Stimulated activated naive CD4-positive, alpha-beta T cell (primary cell): ENCODE measurements at places on chromosomes 12 and 14.
A peak's percentile ranks its signal among the peaks of the same experiment; 100 is the strongest.

DNA sequence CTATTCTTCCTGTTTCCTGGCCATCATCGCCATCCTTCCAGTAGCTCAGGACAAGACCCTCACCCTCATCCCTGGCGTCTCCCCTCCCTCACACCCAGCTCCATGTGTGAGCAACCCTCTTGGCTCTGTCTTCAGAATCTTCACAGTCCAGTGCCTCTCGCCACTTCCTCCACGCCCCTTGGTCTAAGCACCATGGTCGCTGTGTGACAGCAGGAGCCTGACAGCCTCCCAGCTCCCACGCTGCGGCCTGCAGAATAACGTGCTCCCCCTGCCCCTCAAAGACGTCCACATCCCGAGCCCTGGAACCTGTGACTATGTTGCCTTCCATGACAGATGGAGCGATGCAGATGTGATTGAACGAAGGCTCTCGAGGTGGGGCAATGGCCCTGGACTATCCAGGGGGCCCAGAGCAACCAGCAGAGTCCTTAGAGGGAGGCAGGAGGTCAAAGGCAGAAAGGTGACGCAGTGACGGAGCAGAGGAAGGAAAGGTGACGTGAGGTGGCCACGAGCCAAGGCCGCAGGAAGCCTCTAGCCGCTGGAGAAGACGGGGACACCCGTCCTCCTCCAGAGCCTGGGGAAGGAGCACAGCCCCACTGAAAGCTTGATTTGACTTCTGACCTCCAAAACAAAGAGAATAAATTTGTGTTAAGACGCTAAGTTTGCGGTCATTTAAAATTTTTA, 139.8 kb downstream of the CALM1 start:
- DNase-seq = no peak

DNA sequence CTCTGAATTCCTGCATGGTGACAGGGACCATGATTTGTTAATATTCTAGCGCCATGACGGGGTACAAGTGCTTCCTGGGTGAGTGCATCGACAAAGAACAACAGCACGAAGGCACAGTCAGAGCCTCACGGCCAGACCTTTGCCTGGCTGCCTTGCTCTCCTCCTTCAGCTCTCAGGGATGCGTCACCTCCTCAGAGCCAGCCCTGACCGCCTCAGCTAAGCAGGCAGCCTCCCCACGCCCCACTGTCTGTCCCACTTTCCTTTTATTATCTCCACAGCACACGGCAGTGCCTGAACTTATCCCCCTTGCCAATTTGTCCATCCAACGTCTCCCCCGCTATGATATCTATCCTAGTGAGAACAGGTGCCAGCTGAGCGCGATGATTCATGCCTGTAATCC, 16.5 kb upstream of the FZD10 start:
- DNase-seq = no peak

DNA sequence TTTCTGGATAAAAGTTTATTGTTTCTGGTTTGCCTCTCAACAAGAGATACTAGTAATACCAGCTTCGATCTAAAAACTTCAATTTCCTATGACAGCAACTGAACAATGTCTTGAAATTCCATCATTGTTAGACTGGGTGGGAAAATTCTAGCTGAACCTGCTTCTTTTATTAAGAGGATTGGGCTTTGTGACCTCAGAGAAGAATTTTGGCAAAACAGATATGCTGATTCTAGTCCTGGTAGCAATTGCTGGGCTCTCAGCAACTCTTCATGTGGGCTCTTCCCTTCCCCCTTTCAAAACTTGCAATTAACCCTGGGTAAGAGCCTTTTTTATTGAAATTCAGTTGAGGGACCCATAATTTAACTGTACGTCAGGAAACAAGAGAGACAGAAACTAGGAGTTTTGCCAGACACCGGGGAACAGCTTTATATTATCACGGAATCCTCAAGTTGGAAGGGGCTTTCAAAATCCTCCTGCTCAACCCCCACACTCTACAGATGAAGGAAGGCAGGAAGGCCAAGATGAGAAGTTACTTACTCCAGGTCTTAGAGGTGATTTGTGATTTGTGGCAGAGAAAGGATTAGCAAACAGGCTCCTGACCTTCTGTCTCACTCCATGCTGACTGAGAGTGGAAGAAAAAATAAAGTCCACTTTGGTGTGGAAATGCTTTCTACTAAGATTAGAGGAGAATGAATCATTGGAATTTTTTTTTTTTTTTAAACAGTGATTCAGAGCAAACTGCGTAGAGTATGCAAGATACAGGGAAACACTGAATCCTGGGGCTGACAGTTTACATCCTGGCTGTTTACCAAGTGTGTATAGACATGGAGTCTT, 239.0 kb upstream of the ATP2B1 start:
- DNase-seq = no peak

- peak; percentile 7 for DNase-seq
Observed at GRCh38 chr12:50589650-50590435, 85.1 kb downstream of the DIP2B start.

GRCh38 chr14:75543786-75544185, 21.5 kb downstream of the BATF start:
- no peak for DNase-seq
